ENCODE measurements at places on chromosomes 2 and 18.

DNA sequence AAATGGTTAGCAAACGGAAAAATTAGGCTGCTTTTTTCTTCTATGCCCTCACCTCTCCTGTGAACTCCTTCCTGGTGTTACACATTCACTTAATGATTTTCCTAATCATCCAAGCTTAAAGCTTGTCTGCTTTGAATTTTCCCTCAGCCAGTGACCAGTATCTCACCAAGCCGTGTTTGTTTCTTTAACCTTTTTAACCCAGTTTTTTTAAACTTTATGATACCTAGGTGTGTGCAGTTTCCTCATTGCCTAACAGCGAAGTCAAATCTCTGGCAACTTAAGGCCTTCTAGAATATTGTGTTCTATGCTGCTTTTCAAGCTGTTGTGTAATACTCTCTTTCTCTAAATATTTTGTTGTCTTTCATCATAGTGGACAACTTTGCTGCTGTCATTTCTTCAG, 113.0 kb downstream of the PIK3C3 start:
- no peak for DNase-seq

DNA sequence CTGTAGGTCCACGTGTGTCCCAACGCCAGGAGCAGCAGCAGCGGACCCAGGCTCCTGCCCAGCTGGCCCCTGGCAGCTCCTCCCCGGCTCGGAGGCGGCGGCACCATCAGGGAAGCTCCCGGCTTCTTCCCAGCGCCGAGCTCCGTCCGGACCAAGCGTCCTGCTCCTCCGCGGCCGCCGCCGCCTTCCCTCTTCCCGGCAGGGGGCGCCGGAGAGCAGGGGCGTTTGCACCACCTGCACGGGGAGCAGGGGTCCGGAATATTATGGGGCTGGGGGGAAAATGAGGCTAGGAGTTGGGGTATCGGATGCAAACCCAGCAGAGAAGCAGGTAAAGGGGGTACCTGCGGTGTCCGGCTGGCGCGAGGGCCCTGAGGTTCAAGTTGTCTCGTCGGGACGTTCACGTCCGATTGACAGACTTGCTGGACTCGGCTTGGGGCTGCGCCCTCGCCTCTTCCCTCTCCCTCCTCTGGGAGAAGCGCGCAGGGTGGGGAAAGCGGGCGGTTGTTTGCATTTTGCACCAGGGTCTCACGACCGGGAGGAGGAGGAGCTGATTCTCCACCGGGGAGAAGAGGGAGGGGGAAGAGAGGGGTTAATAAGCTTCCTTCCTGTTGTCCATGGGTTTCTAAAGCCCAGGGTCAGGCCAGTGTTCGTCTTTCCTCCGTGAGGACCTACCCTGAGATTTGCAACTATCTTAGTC, at the start of gene CCBE1:
TSS of gene CCBE1 (minus strand) at position 188 of the 697 bp plus-strand sequence.
- DNase-seq, result no peak

GRCh38 chr2:215660687-215661086, 224.8 kb upstream of the FN1 start:
- no peak for DNase-seq

- DNase-seq, result no peak
Observed at GRCh38 chr18:7645756-7646155, 78.6 kb downstream of the PTPRM start.

DNA sequence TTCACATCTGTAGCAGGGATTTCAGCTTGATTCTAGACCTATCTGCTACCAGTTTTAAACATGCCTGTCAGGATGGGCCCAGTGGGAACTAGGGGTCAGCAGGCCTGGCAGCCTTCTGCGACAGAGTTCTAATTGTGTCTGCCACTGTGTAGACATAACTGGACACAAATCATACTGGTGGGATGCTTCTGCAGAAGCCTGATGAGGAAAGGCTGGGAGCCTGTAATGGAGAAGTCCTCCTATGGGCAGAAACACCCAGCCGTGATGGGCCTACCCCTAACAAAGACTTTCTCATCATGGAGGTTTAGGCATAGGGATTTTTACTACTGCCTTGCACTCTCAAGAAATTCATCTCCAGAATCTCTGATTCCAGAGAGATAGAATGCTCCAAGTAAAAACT, 166.9 kb downstream of the PDE11A start:
- DNase-seq, result no peak

DNA sequence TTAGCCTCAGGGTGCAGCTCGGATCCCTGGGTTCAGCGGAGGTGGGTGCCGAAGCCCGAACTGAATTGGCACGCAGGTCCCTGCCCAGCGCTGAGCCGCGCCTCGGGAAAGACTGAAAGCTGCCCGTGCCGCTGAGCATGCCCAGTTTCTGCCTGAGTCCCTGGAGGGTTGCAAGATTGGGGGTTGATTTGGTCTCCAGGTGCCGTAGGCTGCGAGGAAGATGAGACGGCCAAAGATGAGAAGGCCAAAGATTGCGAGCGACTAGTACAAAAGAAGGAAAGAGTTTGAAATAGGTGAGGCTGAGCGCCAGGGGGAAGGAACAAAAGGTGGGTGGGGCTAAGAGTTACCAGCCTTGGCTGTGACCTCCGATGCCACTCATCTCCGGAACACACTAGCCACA, 852 bp upstream of the KCNH7 start:
- no peak for DNase-seq

DNA sequence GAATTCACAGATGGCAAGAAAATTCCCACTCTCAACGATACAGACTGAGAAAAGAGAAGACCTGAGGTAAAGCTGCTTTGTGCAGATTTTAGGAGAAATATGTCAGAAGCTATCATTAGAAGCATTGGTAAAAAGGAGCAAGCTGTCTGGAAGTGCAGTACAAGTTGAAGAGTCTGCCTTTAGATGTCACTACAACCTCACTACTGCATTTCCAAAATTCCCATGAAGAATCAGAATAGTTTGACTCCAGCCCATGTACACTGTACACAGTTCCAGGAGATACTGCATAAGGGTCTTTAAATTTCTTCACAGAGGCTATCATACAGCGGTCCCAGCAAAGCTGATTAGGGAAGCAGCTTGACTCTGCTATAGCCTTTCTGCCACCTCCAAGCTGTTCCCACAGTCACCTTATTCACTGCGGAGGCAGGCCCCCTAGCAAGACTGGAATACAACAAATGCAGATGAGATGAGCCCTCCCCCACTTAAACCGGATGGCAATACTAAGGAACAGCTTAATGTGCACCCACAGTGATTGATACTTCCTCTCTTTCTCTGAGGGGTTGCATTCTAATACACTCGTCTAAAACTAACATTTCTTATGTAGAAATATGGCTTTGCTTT, 527.4 kb downstream of the TMEM182 start:
- no peak for DNase-seq

DNA sequence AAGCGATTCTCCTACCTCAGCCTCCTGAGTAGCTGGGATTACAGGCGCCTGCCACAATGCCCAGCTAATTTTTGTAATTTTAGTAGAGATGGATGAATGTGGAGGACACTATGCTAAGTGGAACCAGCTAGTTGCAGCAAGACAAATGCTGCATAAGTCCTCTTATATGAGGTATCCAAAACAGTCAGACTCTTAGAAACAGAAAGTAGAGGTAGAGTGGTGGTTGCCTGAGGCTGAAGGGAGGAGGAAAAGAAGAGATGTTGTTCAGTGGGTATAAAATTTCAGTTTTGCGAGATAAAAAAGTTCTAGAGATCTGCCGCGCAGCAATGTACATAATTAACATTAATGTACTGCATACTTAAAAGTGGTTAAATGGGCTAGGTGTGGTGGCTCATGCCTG, 145.3 kb upstream of the SPRED2 start:
- no peak for DNase-seq

DNA sequence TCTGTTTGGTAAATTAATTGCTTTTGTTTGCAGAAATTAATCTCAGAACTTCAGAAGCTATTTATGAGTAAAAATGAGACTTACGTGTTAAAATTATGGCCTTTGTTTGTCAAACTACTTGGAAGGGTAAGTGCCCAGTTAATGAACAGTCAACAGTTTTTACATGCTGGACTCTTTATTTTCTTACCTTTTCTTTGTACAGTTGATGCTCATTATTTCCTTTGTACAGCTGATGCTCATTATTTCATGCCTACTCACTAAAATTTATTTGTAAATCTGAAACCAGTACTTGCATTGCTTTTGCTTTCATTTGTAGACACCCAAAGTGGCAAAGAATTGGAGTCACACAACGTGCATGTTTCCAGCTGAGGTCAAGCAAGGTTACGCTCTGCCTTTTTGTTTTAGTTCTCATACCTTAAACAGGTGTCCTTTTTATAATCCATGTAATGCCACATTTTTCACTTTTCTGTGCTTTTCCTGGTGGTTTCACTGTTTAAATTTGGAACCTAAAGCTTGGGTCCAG, 13.3 kb downstream of the RIF1 start:
- no peak for DNase-seq

DNA sequence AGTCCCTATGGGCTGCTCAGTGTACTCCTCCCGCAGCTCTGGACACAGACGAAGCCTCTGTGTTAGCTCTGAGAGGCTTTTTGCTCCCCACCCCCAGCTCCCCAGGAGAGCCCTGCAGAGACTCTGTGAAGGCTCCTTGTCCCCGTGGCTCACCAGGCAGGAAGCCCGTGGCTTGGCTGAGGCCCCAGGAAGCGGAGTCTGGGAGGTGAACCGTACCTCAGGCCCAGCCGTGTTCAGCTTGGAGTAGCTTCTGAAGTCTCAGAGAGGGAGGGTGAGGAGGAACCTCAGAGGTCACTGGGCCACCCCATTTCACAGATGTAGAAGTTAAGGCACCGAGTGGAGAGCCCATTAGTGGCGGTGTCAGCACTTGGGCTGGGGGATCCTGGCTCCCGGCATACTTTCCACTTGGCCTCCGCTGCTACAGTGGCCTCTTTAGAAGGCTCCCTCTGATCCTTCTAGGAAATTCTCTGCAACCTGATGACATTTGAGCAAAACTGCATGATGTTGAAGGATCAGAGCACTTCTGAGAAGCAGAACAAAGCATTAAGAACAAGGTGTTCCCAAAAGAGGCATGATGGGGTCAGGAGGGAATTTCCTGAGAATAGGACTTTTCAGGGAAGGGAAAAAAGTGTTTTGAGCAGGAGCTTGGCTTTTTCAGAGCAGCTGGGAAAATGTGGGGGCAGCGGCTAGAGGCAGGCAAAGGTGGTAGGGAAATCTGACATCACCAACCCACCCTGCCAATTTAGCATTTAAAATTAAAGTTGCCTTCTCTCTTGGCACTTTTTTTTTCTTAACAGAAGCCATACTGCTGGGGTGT, 79.1 kb downstream of the MCFD2 start:
- DNase-seq, result no peak

GRCh38 chr2:191006997-191007783, 6.8 kb downstream of the STAT1 start:
- DNase-seq, result no peak

- DNase-seq, result no peak
Observed at GRCh38 chr2:108316033-108316432, 27.3 kb downstream of the SULT1C2 start.

- DNase-seq, result no peak
Observed at GRCh38 chr2:96970248-96970875, 16.0 kb downstream of the FAM178B start.

DNA sequence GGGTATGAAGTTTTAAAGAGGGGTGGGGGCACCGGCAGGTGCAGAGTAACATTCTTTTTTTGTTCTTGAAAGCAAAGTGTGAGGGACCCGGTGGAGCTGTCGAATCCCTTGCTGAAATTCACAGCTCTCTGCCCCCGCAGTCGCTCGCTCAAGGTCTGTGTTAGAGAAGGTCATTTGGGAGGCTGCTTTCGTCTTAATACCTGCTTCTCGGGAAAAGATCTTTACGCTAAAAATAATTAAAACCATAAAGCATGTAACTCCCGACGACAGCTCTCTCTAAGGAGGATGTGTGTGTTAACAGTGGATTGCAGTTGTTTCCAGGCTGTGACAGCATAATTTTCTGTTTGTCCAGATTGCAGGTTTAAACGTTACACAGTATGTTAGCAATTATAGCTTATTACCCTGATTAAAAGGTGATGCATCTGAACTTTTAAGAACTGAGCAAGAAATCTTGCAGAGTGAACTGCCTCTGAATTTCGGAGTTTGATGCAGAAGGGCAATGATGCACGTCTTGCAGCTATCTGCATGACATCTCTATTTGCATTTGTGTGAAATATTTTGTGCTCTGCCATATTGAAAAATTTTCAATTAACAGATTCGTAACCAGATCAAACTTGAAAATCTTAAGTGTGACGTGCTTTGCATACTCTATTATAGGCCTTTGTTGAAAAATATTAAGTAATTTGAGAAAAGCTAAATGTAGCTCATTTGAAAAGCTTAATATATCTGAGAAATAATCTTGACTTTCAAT, 954 bp downstream of the RAPGEF4 start:
- no peak for DNase-seq

GRCh38 chr18:32366586-32367538, 103.8 kb downstream of the GAREM1 start:
- DNase-seq, result no peak

DNA sequence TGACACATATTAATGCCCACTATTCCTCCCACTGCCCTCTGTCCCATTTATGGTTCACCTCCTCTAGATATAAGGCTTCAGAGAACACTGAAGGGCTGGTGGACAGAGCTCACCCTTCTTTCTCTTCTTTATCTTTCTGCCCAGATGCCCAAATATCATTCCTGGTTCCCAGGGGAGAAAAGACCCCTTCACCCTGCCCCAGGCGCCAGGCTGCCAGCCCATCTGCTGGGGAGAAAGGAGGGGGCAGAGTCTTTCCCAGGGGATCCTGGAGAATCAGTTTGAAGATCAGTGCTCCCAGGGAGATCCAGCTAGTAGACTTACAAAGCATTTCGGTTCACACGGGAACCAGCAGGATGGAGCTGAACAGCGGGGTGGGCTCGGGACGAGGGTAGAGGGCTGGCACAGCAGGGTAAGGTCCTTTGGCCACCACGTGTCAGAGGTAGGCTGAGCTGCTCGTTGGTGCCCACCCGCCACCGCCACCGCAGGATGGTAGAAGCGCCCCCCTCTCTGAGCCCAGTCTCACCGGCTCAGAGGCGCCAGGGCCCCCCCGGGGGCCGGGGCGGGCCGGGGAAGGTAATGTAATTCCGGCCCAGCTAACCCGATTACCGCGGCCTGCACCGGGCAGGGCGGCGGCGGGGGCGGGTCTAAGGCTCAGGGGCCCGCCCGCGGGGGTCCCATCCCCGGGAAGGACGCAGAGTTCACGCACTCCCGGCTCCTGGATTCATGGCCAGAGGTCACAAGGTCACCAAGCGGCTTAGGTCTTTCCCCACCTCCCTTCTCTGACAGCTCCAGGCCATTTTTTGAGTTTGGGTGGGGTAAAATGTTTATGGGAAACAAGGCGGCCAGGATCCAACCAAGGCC, 1.3 kb upstream of the TLX2 start:
- DNase-seq, result no peak

DNA sequence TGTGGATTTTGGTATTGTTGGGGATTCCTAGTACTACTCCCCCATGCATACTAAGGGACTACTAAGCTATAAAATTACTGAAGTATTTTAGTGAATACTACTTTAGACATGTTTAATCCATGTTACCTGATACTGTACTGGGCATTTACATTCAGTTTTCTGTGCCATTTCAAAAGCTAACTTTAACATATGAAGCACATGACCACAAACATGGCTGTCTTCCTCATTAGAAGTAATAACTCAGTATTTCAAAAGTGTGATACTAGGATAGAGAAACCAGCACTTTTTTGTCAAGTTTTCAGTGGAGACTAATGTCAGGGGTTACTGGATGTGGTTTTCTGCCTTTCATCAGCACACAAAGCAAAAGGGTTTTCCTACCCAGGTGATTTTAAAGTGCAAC, 27.9 kb downstream of the WDR33 start:
- no peak for DNase-seq
